ENCODE measurements at places on chromosomes 7 and 10.

GRCh38 chr10:1120801-1121211, 64.6 kb downstream of the WDR37 start:
- peak; percentile 37 for DNase-seq

DNA sequence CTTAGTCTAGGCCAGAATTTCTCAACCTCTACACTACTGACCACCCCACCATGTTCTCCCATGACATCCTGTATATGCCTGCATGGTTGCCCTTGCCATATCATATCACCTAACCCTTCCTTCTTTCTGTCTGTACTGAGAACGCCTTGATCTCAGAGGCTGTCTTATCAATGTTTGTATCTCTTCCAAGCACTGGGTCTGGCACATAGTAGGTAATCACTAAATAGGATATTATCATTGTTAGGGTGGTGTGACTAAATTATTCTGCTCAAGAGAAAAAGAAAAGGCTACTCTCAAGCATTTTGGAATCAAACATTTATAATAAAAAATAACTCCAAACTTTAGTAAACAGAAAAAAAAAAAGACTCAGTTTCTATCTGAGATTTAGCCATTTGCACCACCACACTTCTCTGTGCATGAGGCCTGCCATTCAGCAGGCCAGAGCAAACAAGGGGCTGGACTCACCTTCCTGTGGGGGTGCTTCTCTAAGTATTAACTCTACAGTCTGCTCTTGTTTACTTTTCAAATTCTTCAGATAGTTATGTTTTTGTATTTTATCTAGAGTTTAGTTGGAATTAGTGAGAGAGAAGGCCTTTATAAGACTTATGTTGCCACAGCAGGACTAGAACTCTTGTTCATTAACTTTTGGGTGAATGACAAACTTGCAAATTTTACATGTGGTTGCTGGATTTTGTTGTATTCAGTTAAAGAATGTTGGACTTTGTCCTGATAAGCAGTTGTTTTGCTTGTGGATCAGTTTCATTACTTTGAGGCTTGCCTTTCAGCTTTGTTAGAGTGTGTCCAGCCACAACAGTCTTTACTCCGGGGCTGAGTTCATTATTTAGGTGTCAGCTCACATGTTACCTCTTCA, 5.4 kb downstream of the AGBL3 start:
- peak; percentile 40 for DNase-seq

DNA sequence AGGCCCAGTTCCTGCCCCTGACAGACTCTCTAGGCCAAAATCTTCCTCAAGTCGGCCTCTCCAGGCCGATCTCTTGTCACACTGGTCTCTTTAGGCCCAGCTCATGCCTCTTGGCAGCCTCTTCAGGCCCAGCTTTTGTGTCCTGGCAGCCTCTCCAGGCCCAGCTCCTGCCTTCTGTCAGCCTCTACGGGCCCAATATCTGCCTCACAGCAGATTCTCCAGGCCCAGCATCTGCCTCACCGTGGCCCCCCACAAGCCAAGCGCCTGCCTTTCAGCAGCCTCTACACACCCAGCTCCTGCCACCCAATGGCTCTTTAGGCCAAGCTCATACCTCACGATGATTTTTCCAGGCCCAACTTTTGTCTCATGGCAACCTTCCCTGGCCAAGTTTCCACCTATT, 33.0 kb upstream of the VKORC1L1 start:
- DNase-seq, result no peak

- DNase-seq, result peak; percentile 70
Observed at GRCh38 chr10:36779238-36779846, 346.1 kb upstream of the ANKRD30A start.

GRCh38 chr7:1050956-1051690, 6.8 kb downstream of the GPR146 start:
- DNase-seq, result no peak

DNA sequence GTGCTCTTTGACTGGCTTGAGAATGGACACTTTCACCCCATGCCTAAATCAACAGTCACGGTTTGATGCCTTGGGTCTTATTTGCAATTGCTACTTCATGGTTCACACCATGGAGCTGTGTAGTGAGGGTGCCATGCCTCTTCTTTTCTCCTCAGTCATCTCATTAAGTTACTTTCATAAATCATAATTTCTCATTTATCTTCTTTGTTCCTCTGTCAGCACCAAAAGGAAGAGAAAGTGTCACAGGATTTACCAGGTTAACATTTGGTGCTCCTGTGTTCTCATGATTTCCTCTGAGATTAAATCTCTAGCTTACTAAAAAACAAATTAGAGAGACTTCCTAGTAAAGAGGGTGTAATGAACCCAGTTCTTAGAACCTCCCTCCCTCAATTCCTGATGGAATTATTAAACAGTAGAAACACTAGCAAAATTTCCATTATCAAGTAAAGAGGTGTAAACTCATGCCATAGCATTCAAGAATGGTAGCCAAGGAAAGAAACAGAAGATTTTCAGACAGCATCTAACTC, 75.7 kb downstream of the RAMP3 start:
- no peak for DNase-seq

DNA sequence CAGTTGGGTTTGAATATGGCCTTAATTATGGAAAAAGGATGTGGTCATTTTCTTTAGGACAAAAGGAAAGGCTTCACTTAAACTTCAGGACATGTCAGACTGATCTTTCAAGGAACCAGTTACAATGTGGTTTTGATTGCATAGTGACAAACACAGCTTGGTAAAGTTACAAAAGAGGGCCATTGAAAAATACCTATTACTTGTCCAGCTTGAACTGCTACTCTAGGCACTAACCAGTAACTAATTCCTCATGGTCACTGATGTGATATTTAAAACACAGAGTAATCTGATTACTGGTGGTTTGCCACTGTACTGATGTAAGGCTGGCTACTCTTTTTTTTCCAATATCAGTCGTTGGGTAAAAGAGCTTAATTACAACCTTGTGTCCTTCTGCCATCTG, 22.6 kb downstream of the TES start:
- no peak for DNase-seq

DNA sequence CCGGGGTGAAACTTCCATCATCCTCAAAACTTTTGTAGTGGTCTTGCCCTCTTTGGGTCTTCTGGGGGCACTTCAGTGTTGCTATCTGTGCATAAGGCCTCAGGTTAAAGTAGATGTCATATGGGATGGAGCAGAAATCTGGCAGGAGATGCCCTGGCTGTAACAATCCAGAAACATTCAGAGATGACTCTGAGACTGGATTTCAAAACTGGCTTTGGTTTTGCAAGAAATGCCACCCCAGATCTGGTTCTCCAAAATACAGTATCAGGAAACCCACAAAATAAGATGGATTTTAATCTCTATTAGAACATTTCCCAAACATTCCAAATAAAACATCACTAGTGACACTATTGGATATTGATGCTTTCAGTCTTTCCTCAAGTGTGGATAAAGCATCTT, 191.5 kb downstream of the REEP3 start:
- no peak for DNase-seq

DNA sequence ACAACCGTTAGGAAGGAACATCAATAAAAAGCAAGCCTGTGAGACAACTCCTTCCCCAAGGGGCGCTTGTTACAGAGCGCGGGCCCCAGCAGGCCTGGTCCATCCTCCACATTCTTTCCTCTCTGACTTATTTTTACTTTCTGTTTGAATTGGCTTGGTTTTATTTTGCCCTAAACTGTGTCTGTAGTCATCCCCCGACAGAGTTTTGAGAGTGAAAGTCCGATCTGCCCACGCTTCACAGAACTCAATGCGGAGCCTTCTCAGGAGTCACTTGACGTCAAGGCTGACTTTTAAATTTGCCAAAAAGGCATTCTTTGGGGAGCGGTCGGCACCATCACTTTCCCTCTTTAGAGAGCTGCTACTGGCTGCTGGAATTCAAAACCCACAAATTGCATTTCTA, 150.1 kb upstream of the KLF6 start:
- DNase-seq, result no peak

DNA sequence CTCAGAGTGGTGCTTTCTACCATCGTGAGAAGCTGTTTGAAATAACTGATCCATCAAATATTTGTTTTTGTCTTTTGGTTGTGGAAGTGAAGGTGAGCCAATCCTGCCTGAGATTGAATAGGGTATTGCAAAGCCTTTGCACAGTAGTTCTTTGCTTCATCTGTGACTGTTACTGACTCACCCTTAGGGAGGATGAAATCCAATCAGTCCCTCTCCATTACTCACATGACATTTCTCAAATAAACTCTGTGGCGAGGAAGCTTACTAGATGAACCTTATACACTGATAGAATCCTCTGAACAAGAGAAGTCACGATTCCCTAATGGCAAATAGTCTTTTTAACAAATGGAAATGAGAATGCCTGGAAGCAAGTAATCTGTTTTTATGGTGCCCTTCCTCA, 31.9 kb downstream of the HEPACAM2 start:
- DNase-seq, result no peak

GRCh38 chr10:63260103-63260859, 127.2 kb downstream of the NRBF2 start:
- no peak for DNase-seq

DNA sequence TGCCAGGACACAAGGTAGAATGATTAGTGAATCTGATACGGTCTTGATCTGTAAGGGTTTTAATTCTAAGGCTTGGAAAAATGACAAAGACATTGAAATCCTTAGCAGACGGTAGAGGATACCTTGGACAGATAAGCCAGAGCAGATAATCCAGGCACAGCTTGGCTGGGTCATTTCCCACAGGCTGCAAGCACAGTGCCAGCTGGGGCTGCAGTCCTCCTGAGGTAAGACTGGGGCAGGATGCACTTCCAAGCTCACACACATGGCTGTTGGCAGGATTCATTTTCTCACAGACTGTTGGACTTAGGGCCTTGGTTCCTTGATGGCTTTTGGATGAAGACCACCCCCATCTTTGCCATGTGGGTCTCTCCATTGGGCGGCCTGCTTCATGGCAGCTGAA, 63.2 kb upstream of the BMPER start:
- no peak for DNase-seq

- no peak for DNase-seq
Observed at GRCh38 chr10:108252771-108253170, 1088.3 kb upstream of the SORCS1 start.

DNA sequence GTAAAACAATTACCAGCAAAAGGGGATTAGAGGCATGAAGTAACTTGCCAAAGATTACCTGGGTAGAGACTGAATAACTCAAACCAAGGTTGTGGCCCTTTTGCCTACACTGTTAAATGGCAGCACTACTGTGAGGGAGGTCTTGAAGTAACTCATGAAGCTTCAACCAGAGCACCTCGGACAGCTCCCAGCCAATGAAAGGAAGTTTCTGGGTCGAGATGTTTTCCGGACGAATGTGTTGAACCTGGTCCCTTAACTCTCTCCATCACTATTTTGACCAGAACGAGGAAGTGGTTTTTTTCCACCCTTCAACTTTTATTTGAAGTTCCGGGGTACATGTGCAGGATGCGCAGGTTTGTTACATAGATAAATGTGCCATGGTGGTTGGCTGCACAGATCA, 133.6 kb upstream of the PRKCQ start:
- DNase-seq, result no peak

DNA sequence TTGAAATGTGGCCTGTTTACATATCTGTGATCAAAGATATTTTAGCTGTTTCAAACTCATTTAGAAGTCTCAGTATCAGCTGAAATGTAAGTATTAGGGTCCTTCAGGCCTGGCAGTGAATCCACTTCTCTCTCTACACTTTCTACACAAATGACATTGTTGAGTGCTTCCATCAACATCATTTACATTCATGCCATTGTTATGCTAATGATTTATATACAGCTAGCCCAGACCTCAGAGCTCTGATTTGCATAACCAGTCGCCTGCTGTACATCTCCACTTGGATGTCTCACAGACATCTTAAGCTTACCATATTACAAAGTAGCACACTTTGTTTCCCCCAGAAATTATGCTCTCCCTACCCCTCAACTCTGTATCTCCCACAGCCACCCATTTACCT, 71.6 kb downstream of the GSDME start:
- DNase-seq, result no peak
